ENCODE measurements at places on chromosomes 12 and 14. TPM values are rescaled to one million over a fixed set of nuclear protein-coding genes. Genes with fewer than 3 reads are reported as not detected.

The OVCH1 gene
- 0.78 TPM for total RNA-seq

The CPM gene
- total RNA-seq, result 51.9 TPM

The HOTAIR gene
- not detected for total RNA-seq

The ZNF664 gene
- total RNA-seq, result 70.8 TPM

The TAS2R10 gene
- not detected for total RNA-seq

The PRR4 gene
- total RNA-seq, result 1.0 TPM

The TAS2R43 gene
- total RNA-seq, result 1.2 TPM

The HOXC12 gene
- total RNA-seq, result not detected

The CCDC197 gene
- not detected for total RNA-seq

The SIRT4 gene
- total RNA-seq, result 0.66 TPM

The EGLN3 gene
- 41.1 TPM for total RNA-seq

The CLEC4E gene
- total RNA-seq, result 3.7 TPM

The ACACB gene
- total RNA-seq, result 59.6 TPM

The METAP2 gene
- total RNA-seq, result 76.2 TPM

The BEGAIN gene
- 3.5 TPM for total RNA-seq

The TEX52 gene
- total RNA-seq, result not detected

The ENDOU gene
- 2.0 TPM for total RNA-seq

The LRRC10 gene
- total RNA-seq, result not detected

The STK38L gene
- 80.4 TPM for total RNA-seq

The ASCL1 gene
- not detected for total RNA-seq

The ALG10 gene
- total RNA-seq, result 3.8 TPM

The KRT78 gene
- total RNA-seq, result 2.1 TPM

The HCAR3 gene
- not detected for total RNA-seq

The MRPL42 gene
- total RNA-seq, result 21.6 TPM

The CARMIL3 gene
- 0.29 TPM for total RNA-seq

The APOLD1 gene
- total RNA-seq, result 13.3 TPM

The CLEC9A gene
- not detected for total RNA-seq

The CCND2 gene
- 109 TPM for total RNA-seq

The FGD4 gene
- 33.0 TPM for total RNA-seq

The PPP4R4 gene
- total RNA-seq, result 0.19 TPM

The KRT82 gene
- not detected for total RNA-seq

The KLRF2 gene
- not detected for total RNA-seq

The B3GNT4 gene
- total RNA-seq, result not detected

The USP30 gene
- 10.4 TPM for total RNA-seq

The GZMB gene
- not detected for total RNA-seq

The HOXC4 gene
- total RNA-seq, result 2.9 TPM

The GCH1 gene
- total RNA-seq, result 1.5 TPM

The BRMS1L gene
- 5.0 TPM for total RNA-seq

The CLEC4C gene
- not detected for total RNA-seq

The IL26 gene
- not detected for total RNA-seq

The TAS2R42 gene
- not detected for total RNA-seq

The SLC48A1 gene
- total RNA-seq, result 44.6 TPM

The SALL2 gene
- total RNA-seq, result 10.8 TPM

The FSCB gene
- total RNA-seq, result not detected

The LGR5 gene
- not detected for total RNA-seq

The CCDC198 gene
- total RNA-seq, result not detected

The PTGER2 gene
- total RNA-seq, result 5.3 TPM
